ENCODE measurements at places on chromosomes 7 and 10.

GRCh38 chr7:134910968-134911367 lies 75.3 kb upstream of the AGBL3 start:
- no peak for DNase-seq

DNA sequence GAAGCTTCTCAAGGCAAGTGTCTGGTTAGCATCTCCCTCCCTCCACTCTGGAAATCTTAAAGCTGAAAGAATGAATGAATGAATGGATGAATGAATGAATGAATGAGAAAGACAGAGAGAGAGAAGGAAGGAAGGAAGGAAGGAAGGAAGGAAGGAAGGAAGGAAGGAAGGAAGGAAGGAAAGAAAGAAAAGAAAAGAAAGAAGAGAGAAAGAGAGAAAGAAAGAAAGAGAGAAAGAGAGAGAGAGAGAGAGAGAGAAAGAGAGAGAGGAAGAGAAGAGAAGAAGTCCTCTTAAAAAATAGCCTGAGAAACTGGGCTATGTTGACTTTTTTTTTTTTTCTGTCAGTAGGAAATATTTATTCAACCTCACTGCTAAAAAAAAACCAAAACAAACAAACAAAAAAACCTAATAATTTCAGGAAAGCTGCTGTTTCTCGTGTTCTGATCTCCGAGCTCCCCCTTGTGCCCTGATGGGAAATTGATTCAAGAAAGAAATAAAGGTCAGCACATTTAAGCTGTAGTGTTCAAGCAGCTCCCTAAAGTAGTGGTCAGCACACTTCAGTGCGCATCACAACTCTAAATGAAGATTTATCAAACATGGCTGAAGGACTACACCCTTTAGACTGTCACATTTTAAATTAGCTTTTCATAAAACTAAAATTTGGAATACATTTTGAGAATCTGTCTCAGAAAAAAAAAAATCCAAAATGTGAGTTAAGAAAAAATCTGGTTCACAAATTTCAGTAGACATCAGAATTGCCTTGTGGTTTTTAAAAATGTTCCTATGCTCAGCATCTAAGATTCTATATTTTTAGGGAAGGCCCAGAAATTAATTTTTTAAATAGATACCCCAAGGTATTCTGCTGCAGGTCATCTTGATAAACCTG lies 154.3 kb downstream of the ELAPOR2 start:
- no peak for DNase-seq

DNA sequence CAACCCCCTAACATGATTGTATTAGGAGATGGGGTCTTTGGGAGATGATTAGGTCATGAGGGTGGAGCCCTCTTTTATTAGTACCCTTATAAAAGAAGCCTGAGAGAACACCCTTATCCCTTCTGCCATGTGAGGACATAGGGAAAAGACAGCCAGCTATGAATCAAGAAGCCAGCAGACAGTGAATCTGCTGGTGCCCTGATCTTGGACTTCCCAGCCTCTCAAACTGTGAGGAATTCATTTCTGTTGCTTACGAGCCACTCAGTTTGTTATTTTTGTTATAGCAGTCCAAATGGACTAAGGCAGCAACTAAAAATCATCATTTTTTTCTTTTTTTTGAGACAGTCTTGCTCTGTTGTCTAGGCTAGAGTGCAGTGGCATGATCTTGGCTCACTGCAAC lies 59.8 kb downstream of the SLC18A2 start:
- DNase-seq, result no peak

DNA sequence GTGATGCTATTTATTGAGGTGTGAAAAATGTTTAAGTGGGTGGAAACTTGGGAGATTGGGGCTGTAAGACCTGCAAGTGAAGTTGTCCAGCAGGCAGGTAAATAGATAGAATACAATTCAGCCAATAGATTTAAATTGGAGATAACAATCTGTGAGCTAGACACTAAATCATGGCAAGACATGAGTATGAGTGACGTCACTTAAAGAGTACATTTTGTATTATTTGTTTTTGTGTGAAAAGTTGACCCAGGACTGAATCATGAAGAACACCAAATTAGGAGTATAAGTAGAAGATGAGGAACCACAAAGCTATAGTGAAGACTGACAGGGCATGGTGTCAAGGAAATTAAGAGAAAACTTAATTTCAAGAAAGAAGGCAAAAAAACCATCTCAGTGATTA lies 249.1 kb upstream of the SEMA3C start:
- no peak for DNase-seq

- DNase-seq, result no peak
These were observed 5.5 kb upstream of the SPAG6 start for GRCh38 chr10:22339761-22340328.

DNA sequence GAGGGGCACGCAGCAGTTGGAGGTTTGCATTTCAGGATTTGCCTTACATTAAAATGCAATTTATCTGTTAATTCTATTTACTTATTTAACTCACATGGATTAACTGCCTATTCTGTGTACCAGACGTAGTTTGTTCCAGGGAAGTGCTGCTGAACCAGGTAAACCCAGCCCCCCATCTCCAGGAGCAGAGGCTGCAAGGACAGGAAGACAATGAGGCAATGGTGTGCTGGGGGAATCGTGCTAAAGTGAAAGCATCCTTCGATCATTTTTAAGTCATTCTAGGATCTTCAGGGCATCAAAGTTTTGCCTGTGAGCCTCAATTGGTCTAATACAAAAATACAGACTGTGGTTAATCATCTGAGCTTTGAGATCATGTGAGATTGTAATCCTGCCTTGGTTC lies 166.4 kb downstream of the DNAJB6 start:
- DNase-seq, result no peak

DNA sequence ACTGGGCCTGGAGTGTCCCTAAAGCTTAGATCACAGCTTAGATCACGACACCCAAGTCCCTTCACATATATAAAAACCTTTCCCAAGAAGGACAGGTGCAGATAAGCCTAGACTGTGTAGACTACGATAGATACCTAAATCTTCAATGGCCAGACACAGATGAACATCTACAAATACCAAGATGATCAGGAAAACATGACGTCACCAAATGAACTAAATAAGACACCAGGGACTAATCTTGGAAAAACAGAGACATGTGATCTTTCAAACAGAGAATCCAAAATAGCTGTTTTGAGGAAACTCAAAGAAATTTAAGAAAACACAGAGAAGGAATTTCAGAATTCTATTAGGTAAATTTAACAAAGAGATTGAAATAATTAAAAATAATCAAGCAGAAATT lies 1082.6 kb upstream of the PHF14 start:
- no peak for DNase-seq

GRCh38 chr10:71042216-71042615 lies 153.9 kb upstream of the PCBD1 start:
- DNase-seq, result no peak

- DNase-seq, result peak; percentile 15
These were observed 67.8 kb downstream of the NAMPT start for GRCh38 chr7:106216923-106217542.

- DNase-seq, result no peak
These were observed 292.7 kb downstream of the RPS24 start for GRCh38 chr10:78326372-78326771.

DNA sequence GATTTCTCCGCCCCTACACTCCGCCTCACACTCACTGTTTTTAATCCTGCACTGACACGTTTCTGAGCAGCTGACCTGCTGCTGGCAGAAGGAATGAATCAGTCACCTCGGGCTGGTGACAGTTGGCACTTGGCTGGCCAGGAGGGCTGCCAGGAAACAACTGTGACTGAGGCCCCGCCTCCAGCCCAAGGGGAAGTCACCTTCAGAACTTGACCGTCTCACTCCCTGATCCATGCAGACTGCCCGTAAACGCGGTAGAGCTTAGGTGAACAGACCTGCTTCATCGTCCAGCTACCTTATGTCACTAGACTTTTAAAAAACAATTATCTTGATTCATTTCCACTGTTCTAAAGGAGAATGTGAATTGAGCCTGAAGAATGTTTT lies 107.5 kb downstream of the DOCK1 start:
- no peak for DNase-seq

DNA sequence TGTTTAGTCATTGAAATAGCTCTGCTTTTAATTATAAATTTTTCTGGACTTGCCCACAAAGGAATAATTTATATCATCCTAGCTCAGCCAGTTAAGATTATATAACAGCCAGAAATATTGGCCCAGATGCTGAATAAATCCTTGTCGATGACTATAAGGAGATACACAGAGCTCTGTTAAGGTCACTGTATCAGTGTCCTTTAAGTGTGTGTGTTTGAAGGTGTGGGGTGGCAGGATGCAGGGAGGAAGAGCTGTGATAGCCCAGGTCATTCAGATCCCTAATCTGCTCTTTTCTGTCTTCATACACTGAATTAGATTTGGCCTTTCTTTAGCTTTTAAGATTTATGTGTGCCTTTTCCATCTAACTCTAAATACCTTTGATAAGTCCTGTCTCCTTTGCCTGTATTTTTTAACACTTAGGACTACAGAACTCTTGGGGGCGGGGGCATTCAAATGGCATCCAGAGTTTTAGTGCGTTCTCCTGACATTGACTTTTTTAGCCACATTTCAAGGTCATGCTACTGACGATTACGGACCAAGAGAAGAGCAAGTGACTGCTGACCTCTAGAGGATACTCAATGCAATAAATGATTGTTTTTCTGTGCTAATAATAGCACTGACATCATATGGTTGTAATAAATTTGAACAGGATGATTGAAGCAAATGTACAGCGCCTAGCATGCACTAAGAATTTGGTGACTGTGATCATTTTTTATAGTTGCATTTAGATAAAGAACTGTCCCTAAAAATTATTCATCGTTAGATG lies 172.3 kb downstream of the CACNB2 start:
- peak; percentile 43 for DNase-seq

- DNase-seq, result no peak
These were observed 32.2 kb downstream of the PHTF2 start for GRCh38 chr7:77830649-77831355.

DNA sequence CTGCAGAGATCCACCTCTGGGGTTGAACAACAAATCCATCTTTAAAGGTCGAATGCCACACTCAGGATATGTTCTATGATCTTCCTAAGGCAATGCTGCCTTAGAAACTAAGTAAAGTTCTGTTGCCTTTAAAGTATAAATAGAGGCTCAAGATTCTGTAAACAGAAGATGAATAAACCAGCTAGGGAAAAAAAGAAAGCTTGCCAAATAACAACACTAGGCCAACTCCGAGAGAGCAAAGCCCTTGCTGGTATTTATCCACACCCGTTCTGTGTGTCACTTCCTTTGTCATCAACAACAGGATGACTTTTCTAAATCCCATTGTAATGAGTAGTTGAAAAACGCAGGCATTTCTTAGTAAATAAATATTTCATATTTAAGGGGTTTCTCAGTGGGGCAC lies 330.0 kb upstream of the GLI3 start:
- DNase-seq, result no peak

- peak; percentile 72 for DNase-seq
These were observed 18.1 kb downstream of the YWHAG start for GRCh38 chr7:76340617-76341131.

GRCh38 chr7:103499976-103500375 lies 54.0 kb upstream of the SLC26A5 start:
- DNase-seq, result no peak

DNA sequence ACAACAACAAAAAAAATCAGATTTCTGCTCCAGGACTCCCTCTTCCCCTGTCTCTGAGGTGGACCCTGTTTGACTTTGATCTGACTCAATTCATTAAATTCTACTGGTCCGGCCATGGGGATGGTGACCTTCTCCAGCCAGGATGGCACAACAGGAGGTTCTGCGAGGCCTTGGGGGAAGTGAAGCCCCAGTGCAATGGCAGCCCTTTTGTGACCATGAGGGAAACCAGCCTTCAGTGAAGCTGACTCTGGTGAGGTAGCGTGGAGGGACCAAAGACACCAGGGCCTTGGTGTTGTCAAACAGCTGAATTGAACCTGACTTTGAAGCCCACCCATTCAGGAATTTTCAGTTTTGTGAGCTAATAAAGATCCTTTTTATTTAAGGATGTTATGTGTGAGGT lies 44.5 kb downstream of the NPTX2 start:
- DNase-seq, result no peak

DNA sequence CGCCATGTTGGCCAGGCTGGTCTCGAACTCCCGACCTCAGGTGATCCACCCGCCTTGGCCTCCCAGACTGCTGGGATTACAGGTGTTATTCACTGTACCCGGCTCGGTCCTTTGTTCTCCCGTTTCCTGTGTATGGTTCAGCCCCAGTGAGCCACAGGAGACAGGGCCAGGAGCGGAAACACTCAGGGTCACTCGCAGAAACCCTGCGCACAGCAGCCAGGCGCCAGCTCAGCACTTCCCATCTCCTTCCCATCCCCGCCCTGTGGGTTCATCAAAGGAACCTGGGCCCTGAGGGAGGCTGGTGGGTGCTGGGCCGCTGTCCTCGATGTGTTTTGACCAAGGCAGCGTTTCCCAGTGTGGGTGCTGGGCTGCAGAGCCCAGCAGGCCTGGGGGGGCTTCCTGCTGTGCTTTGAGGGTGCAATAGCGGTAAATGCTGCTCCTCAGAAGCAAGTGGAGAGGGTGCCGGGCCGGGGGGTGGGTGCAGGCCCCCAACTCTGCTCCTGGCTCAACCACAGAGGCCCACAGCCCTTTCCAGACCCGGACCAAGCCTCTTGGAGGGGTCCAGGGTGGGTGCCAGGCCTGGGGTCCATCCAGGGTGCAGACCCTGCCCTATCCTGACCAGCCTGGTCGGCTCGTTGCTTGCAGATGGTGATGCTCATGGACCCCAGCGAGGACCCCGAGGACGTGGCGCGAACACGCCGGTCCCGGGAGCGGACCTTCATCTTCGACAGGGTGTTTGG lies 15.3 kb upstream of the CHST12 start:
- DNase-seq, result no peak

DNA sequence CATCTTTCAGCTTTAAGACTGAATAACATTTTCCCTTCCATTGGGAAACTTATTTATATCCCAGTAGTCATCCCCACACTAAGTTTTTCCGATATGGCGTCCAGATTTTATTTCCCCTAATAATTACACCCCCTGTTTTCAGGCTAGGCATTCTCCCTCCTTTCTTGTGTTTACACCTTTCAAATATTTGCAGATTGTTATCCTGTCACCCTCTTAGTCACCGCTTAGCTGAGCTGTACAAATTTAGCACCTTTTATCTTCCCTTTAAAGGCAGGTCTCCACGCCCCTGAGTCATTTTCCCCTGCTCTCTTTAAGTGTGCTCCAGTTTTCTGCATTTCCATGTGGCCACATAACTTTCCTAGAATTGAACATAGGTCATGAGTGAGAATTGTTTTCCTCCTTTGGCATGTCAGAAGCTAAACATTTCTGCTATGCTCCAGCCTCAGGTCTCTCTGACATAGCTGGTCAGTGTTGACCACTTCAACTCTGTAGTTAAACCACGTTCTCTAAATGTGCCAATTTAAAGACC lies 47.4 kb downstream of the LRRC4 start:
- DNase-seq, result no peak

DNA sequence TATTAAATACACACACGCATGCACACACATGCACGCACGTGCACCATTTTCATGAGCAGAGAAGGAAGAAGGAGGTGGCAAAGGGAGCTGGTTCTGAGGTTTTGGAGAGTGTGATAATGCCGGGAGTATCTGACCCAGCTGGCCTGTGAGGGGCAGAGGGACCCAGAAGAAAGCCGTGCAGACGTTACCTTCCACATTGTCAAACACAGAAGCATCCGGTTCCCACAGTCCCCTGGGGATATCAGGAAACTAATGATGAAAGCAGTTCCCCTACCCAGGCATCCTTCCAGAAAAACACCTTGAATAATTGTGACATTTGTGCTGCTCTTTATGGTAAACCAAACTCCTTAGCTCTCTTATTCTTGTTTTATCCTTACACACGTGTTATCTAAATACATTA lies 85.7 kb upstream of the FAM180A start:
- DNase-seq, result no peak

- DNase-seq, result no peak
These were observed 73.0 kb upstream of the GTF2IRD1 start for GRCh38 chr7:74380720-74381119.
